Natural killer cell treated with Interleukin-12 subunit alpha and Interleukin-12 subunit beta and Interleukin-15 and Interleukin-18, amount 100 ng/mL, for 72 hours (primary cell): ENCODE measurements at places on chromosomes 2 and 18. TPM values are rescaled to one million over a fixed set of nuclear protein-coding genes. Genes with fewer than 3 reads are reported as not detected.

DNA sequence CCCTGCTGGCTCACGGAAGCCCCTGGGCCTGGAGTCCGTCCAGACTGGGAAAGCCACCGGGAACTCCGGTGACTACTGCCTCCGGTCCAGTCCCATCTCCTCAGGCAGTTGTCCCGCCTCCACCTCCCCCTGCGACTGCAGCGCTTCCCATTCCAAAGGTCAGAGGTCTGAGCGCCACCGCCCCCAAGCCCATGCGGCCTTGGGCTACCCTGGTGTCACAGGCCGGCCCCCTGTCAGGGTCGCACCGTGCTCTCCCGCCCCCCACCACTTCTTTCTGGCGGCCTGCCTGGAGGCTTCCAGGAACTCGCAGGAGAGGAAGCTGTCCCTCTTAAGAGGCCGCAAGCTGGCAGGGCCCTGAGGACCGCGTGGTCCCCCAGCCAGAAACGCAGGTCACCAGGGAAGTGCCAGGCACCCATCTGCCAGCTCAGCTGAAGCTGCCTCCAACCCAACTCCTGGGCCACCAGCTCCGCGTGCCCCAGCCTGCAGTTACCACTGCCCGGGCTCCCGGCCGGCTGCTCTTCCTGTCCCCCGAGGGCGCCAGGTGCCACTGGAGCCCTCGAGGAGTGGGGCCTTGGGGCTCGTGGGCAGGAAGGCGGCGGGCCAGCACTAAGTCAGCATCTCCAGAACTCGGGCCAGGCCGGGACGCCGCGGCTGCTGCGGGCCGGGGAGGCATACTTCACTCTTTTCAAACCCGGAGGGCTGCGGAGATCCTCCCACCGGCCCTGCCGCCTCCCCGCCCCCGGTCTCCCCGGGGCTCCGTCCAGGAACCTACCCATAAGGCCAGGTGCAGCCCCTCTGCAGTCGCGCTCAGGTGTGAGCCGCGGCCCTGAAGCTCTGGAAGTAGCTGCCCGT, 83.3 kb upstream of the POMC start:
- no peak for DNase-seq

The MTCL1 gene
- total RNA-seq, result 0.50 TPM

The MARCHF4 gene
- total RNA-seq, result not detected

The GREB1L gene
- not detected for total RNA-seq

The SCYGR4 gene
- not detected for total RNA-seq

- DNase-seq, result no peak
Observed at GRCh38 chr2:144886862-144887261, 366.9 kb upstream of the ZEB2 start.

GRCh38 chr2:2765176-2765800, 434.2 kb upstream of the MYT1L start:
- DNase-seq, result no peak

- DNase-seq, result no peak
Observed at GRCh38 chr2:216872040-216872439, 12.2 kb upstream of the TNP1 start.

GRCh38 chr2:141517180-141517851, 613.5 kb downstream of the LRP1B start:
- DNase-seq, result no peak

- DNase-seq, result no peak
Observed at GRCh38 chr2:44839370-44839769, 102.1 kb upstream of the SIX3 start.

- no peak for DNase-seq
Observed at GRCh38 chr2:239967553-239968036, 57.5 kb downstream of the NDUFA10 start.

The VIT gene
- not detected for total RNA-seq

The ABCG8 gene
- not detected for total RNA-seq
